Upper lobe of left lung (tissue), 6 donors: ENCODE measurements at places on chromosomes 1 and 21. TPM values are rescaled to one million over a fixed set of nuclear protein-coding genes. Genes with fewer than 3 reads are reported as not detected.

Gene TXNIP
- 703 TPM for total RNA-seq

Gene TRPM2
- 2.7 TPM for total RNA-seq

Gene MATN1
- total RNA-seq, result not detected

Gene SPRR3
- not detected for total RNA-seq

DNA sequence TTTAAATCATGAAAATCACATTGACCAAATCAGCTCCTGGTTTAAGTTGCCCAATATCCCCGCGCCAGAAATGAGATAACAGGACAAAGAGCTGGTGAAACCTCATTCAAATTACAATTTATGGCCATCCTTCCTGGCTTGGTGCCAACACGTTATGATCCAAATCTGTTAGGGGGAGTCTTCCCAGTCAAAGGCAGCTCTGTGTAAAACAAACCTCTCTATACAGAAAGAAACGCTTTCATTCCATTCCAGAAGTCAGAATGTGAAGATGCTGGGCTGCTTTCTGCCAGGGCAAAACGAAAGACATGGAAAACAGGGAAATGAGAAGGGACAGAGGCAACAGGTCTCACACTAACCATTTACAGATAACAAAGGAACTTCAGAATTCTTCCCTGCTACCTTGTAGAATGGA lies 53.5 kb upstream of the TIAM1 start:
- no peak for DNase-seq
